ENCODE measurements at places on chromosomes 1 and 21. TPM values are rescaled to one million over a fixed set of nuclear protein-coding genes. Genes with fewer than 3 reads are reported as not detected.

DNA sequence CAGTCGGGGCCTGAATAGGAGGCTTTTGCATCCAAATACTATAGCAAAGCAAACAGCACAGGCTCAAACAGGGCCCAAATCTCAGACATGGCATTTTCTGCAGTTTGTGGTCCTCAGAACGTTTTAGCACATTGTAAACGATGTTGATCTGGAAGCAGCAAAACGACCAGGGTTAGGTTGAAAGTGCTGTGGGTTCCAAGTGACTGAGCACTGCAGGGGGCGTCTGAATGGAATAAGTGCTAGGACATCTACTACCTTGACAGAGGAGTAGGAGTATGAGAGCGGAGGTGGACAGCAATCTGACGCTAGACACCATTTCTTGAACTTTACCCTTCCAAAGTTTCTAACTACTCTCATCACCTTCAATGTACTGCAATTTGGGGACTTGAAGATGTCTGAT lies 214.9 kb downstream of the BARHL2 start:
- DNase-seq, result no peak

KIF17 gene
- 1.1 TPM for total RNA-seq

GRCh38 chr1:248630551-248630950 lies 4.3 kb downstream of the OR2T11 start:
- no peak for DNase-seq

DNA sequence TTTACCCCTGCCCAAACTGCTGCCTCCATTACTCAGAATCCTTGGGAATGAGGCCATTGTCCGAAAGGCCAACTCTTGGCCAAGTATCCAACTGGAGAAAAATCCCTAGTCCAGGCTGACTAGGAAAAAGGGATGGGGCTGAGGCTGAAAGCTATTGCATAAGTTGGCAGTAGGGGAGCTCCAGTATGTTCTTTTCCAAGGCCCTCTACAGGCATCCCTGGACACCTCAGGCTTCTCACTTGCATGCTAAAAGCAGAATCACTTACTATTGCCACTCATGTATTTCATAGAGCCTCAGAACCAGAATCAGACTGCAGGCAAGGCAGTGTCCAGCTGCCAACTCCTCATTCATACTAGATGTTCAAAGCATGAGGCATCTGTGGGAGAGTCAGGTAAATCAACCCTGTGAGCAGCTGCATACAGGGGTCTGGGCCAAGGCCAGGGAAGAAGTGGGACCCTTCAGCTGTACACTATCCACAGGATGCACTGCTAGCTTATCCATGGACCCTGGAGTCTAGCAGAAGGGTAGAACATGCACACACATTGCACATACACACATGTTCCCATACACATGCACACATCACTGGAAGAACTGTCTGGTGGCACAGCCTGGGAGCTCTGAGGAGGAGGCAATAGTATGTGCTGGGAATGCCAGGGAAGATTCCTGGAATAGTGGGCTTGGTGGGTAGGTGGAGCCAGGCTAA lies 195.3 kb downstream of the C1orf94 start:
- no peak for DNase-seq

DNA sequence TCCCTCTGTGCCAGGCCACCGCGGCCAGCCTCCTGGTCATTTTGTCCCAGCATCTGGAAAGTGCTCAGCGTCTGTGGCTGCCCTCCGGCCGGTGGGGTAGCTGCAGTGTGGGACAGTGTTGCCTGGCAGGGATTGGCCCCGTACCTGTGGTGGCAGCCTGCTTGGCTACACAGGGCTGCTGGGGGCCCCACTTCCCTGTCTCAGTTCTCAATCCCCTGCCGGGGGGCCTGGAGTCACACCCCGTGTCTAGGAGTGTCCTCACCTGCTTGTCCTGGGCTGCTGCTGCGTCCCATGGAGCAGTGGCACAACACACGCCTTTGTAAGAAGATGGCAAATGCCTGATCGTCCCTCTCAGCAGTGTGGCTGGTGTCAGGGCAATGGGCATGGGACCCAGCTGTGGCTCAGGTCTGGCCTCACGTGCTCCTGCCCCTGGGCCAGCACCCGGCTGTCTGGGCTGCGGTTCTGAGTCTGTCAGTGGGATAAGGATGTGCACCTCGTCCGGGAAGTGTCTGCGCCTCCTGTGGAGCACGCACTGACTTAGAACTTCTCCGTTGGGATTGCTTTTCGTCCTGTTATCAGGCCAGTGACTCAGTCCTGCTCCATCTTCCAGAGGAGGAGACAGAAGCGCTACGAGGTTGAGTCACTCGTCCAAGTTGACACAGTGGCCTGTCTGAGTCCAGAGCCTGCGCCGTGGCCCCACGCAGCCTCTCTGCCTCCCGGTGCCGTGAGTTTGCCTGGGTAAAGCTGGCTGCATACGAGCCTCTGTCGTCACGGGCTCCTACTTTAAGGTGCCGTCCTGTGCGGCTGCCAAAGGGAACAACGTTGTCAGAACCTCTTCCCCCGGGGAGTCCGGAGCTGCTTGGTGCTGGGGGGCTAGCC lies 41.0 kb downstream of the CRYAA start:
- peak; percentile 6 for DNase-seq

DNA sequence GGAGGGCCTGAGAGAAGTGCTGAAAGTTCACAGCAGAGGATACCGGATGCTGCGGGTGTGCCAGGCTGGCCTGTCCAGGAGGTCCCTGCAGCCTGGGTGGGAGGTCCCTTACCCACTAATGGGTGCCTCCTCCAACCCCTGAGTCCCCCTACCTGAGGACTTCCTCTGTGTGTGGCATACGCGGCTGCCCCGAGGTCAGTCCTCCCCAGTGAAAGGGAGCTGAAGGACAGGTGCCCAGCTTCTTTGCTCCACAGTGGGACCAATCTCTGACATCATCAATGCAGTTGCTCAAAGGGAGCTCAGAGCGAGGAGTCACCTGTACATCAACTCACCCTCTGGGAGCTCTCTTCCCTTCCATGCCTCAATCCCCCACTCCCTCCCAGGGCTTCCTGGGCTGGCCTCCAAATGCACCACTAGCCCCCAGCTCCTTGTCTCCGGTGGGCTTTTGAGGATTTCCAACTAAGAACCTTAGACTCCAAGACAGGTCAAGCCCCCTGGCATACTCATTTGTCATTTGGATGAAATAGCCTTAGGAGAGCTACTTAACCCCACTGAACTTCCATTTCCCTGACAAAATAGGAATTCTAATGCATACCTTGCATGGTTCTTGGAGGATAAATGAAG lies 53.9 kb downstream of the PDE9A start:
- DNase-seq, result no peak

GRCh38 chr1:20508411-20508771 lies 440 bp upstream of the MUL1 start:
- no peak for DNase-seq

DNA sequence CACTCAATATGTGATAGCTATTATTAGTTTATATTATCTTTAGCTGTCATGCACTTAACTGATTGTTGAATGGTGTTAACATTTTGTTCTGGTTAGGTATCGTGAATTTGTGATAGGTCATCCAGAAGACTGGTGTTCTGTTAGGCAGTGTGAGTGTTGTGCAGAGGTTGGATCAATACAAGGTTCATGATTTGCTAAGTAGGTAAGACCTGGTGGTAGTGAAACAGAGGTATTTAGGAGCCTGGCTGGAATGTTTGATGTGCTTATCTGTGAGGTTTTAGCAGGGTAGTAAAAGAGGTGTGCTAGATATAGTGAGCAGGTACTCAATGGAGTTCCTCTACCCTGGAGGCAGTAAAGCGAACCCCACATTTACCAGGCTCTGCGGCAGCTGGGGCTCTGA lies 20.3 kb upstream of the FCRL4 start:
- DNase-seq, result no peak

DNA sequence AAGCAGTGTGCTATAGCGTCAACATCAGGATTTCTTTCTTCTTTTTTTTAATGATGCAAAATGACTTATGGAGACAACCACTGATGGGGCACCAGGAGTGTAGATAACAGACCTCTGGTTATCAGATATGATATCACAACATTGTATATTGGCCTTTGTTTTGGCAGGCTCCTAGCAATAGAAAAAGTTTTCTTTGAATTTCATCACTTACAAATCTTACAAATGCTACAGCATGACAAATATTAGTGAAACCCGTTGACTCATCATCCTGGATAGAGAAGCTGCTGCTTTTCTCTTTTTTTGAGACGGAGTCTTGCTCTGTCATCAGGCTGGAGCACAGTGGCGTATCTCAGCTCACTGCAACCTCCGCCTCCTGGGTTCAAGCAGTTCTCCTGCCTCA lies 92.9 kb downstream of the LTN1 start:
- DNase-seq, result no peak

GRCh38 chr1:238501290-238501689 lies 610.6 kb upstream of the ZP4 start:
- no peak for DNase-seq

- no peak for DNase-seq
Observed at GRCh38 chr1:113396585-113396984, 6.3 kb downstream of the MAGI3 start.

KCNK2 gene
- total RNA-seq, result 0.60 TPM

KCNC4 gene
- 1.5 TPM for total RNA-seq

- DNase-seq, result no peak
Observed at GRCh38 chr1:47231301-47232186, 481 bp downstream of the TAL1 start.

LRRC8C gene
- total RNA-seq, result 3.2 TPM

GRCh38 chr21:30102871-30103270 lies 63.7 kb downstream of the CLDN17 start:
- DNase-seq, result no peak

DNA sequence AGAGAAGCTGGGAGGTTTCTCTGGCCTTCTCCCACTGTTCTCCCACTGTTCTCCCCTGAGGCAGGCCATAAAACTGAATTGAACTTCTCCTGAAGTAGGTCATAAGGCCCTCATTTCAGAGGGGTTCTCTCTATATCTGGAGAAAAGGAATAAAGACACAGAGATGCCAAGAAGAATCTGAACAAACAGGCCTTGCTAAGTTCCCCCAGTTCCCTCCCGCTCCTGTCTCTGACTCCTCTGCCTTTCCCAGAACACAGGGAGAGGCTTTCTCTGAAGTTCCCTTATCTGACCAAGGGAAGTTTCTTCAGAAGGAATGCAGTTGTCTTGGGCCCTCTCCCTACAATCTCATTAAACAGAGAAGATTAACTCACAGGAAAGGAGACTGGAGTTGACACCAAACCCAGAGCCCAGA lies 83.4 kb downstream of the SLC16A1 start:
- no peak for DNase-seq

GRCh38 chr1:58439946-58440345 lies 106.6 kb downstream of the OMA1 start:
- no peak for DNase-seq

GRCh38 chr1:187931776-187932175 lies 1103.0 kb downstream of the PLA2G4A start:
- DNase-seq, result no peak

DNA sequence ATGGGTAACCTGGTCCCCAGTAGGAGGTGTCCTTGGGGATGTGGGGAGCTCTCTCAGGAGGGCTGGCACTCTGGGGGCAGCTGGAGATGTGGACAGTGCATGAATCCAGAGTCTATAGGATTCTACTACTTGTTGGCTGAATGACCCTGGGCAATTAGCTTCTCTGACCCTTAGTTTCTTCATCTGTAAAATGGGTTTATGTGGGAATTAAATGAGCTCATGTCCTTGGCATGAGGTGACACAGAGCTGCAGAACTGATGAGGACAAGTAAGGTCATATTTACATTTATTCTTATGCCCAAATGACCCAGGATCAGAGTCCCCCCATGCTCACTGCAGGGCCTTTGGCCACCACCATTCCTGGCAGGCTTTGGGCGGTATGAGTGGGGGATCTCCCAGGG lies 29.3 kb downstream of the FOXO6 start:
- DNase-seq, result no peak

PTPN14 gene
- total RNA-seq, result 43.3 TPM

PDE4B gene
- 0.42 TPM for total RNA-seq

DNA sequence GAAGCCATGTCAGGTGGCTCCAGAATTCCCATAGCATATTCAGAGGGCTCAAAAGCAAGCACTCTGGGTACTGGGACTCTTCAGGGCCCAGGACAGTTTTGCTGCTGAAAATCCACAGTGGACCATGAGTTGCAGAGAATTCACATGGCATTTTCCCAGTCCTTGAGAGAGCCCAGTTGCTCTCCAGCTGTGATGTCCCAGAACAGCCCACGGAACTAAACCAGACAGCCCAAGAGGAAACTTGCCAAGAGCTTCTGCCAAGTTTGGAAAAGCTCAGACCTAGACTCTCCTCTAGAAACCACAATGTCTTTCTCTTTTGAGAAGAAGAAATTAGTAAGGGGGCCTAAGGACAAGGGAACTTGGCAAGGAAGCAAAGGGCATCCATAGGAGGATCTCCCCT lies 69.4 kb downstream of the RGS2 start:
- no peak for DNase-seq

DNA sequence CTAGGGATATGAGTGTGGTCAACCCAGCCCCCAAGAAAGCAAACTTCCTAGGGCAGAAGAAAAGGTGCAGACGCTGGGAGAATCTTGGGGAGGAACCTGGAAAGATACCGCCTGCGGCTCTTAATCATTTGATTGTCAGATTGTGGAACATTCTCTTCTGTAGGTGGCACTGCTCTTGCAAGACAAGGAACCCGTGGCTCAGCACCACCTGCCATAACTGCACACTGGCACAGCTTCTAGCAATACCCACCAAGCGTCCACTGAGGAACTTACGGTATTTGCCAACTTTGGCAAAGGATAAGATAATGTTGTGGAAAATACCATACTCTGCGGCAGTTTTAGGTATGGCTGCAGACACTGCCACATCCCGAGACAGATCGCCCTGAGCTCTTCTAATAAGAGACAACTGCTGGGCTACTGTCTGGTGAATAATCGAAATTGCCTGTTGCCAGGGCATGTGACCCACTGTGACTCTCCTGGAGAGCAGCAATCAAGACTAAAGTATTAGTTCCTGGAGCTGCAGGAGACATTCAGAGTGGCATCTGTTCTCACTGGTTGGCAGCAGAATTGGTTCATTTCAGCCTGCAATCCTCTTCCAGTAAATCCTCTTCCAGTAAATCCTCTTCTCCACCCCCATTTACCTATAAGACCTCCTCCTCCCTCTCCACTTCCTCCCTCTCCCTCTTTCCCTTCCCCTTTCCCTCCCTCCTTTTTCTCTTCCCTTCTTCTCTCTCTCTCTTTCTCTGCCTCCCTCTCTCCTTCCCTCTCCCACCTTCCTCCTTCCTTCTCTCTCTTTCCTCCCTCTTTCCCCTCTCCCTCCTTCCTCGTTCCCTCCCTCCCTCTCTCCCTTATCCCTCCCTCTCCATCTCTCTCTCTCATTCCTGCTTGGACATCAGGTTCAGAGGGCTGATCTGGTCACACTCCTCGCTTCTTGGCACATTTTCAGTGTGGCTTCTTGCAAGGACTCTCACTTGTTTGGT lies 49.7 kb upstream of the B3GALT5 start:
- no peak for DNase-seq

GRCh38 chr1:191065346-191065745 lies 587.7 kb upstream of the BRINP3 start:
- no peak for DNase-seq

PDPN gene
- 9.5 TPM for total RNA-seq

GRCh38 chr1:232179896-232180778 lies 449.8 kb downstream of the SIPA1L2 start:
- no peak for DNase-seq

GRCh38 chr1:155504207-155504606 lies 58.4 kb downstream of the ASH1L start:
- no peak for DNase-seq

ACP6 gene
- 24.7 TPM for total RNA-seq
